Vagina (tissue), 2 donors: ENCODE measurements at places on chromosomes 6 and 20.
A peak's percentile ranks its signal among the peaks of the same experiment; 100 is the strongest.

DNA sequence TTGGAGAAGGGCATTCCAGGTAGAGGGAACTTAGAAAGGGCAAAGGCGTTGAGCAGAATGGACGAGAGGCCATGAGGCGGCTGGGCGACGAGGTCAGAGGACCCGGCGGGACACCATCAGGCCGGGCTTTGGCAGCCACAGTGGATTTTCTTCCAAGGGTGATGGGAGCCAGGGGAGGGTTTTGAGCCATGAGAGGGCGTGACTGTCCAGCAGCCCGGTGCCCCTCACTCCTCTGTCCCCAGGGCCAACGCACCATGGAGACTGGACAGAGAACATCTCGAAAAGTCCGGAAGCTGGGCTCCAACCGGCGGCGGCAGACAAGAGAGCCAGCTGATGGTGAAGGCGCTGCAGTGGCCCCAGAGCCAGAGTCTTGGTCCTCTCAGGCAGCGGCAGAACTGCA lies 6.4 kb downstream of the RAB44 start:
- no peak for DNase-seq

DNA sequence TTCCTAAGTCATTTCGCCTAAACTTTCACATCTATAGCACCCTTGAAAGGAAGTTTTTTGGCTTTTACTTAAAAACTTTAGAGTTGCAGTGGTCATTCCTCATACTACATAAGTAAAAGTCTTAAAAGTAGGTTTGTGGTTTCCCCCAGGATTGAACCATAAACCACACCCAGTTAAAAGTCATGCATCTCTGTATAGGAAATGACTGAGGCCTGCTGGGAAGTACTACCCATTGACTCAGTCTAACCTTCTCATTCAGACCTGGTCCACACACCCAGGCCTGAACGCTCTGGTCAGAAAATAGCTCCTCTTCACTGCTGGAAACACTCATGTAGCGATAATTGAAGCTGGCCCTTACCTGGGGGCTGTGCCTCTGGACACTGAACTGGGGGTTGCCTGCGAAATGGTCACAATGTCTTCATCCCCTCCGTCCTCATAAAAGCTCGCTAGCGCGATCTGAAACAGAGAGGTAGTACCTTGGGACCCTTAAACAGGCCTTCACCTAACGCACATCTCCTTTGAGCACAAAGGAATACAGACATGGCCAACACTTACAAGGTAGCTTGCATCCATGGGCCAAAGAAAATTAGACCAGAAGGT lies 2.6 kb downstream of the NSFL1C start:
- peak; percentile 58 for DNase-seq

GRCh38 chr20:19522071-19522801 lies 235.8 kb upstream of the RIN2 start:
- no peak for DNase-seq

- no peak for DNase-seq
Observed at GRCh38 chr6:92716638-92717037, 702.7 kb downstream of the EPHA7 start.

- DNase-seq, result no peak
Observed at GRCh38 chr6:72748759-72749158, 126.9 kb downstream of the KCNQ5 start.

DNA sequence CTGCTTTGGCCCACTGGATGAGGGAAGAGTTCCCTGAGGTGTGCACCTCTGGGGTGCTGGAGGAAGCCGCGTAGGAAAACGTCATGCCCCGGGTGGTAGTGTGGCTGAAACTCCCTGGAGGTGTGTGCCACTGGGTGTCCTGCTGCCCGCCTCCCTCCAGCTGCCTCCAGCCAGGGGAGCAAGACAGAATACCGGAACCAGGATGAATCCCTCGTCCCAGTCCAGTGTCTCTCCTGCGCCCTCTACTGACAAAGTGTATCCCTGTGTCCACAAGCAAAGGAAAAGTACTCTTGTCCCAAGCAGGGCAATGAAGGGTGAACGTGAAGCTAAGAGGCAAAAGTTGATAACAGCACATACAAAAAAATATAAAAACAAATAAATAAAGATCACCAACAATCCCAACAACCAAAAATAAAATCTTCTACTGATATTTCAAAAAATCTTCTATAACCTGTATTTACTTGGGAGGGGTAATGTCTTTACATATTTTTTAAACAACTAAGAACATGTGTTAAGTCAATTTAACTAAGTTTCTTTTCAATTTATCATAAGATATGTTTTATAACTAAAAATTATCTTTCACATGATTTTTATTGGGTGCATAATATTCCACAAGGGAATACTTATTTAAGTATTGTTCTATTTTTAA lies 437.6 kb downstream of the MAFB start:
- DNase-seq, result no peak

DNA sequence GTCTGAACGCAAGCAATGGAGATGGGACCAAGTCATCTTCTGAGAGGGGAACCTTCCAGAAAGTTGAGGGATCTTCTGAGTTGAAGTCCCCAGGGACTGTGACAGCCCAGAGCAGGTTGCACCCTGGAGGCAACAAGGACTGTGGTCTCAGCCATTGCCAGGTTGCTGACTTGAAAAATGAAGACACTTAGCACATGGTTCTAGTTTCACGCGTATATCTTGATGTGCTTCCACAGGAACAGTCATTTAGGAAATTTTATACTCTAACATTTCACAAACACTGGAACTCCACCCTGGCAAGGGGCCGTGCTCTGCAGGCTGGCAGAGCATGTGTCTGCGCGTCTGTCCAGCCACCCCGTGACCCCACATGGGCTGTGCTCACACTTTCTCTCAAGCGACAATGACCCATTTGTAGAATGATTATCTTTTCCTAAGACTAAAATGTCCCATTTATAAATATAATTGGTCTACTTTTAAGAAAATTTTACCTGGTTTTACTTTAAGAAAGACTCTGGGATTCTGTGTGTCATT lies 157.0 kb downstream of the ERMARD start:
- DNase-seq, result no peak

GRCh38 chr6:119077643-119078375 lies 655 bp downstream of the FAM184A start:
- DNase-seq, result no peak

DNA sequence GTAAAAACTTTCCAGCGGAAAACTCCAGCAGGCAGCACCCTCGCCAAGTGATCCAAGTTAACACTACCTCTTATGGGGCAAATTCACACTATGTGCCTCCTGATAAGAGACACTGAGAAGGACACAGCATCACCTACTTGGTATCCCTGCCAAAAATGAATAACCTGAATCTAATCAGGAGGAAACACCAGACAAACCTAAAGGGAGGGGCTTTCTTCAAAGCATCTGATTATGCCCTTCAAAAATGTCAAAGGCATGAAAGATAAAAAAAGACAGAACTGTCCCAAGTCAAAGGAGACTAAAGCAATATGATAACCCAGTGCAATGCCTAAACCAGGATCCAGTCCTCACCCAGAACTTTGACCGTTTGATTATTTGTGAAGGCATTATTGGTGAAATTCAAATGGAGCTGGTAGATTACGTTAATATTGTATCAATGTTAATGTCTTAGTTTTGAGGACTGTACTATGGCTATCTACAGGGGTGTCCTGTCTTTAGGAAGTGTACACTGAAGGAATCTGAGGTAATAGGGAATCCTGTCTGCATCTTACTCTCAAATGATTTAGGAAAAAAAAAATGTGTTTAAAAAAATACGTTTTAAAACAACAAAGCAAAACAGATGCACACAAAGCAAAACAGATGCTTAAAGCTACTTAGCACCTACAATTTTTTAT lies 8.3 kb downstream of the TBC1D7 start:
- no peak for DNase-seq

DNA sequence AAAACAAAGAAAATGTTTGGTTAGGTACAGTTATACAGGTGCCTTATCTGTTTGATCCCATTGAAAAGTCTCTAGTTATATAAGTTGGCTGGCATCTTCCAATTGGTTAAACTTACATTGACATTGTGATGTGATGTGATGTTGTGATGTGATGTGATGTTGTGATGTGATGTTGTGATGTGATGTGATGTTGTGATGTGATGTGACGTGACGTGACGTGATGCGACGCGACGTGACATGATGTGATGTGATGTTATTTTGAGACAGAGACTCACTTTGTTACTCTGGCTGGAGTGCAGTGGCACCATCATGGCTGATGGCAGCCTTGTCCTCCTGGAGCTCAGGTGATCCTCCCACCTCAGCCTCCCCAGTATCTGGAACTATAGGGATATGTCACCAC lies 507.6 kb downstream of the HAO1 start:
- DNase-seq, result no peak

- no peak for DNase-seq
Observed at GRCh38 chr6:1787894-1788293, 178.2 kb downstream of the FOXC1 start.
